ENCODE measurements at places on chromosomes 1 and 21. TPM values are rescaled to one million over a fixed set of nuclear protein-coding genes. Genes with fewer than 3 reads are reported as not detected.

- no peaks in the 10 kb centered on the region for H3K36me3 ChIP-seq
- H3K4me3 ChIP-seq, result no peak overlapping the region
- DNase-seq, result no peak
- no peaks in the 10 kb centered on the region for H3K27me3 ChIP-seq
- H3K4me1 ChIP-seq, result no peaks in the 10 kb centered on the region
Observed at GRCh38 chr1:217889401-217889800, 258.3 kb downstream of the SPATA17 start.

DNA sequence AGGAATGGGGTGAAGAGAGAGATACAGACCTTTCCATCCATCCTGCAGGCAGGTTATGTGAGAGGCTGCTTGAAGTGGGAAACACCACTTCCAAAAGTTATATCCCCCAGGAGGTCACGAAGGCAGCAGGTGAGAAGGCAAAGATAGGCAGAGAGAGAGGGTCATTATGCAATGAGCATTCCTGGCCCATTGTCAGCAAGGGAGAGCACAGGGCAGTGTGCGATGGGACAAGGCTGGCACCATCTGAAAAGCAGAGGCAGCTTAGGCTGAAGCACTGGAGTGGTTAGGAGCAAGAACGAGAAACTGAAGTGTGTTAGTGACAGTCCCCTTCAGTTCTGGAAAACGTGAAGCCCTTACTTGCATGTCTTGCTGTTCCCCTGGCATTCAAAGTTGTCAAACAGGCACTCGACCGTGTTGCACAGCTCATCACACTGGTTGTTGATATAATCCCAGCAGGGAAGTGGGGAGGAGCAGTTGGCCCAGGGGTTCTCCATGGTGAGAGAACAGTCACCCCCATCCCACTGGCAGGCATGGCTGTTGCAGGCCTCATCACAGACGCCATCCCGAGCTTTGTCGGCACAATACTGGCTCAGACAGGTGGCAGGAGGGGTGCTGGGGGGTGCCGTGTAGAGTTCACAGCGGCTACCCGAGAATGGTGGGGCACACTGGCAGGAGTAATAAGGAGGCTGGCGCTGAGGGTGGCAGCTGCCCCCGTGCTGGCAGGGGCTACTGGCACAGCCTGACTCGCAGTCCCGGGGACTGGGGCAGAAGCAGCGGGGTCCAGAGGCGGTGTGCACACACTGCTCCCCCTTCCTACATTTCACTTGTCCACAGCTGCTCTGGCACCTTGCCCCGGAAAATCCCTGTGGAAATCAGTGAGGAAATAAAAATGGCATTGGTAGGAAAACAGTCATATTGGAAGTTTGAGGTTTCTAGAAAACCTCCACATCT, 28.9 kb upstream of the ADAM30 start:
- H3K4me3 ChIP-seq, result no peak overlapping the region
- peaks cover 85% of the 10 kb centered on the region for H3K36me3 ChIP-seq
- no peaks in the 10 kb centered on the region for H3K27me3 ChIP-seq

GRCh38 chr1:227779685-227780084, 35.8 kb upstream of the PRSS38 start:
- no peak for DNase-seq
- H3K27ac ChIP-seq, result no peak overlapping the region
- peaks cover 35% of the 10 kb centered on the region for H3K36me3 ChIP-seq
- no peak overlapping the region for H3K4me3 ChIP-seq

- peaks cover 13% of the 10 kb centered on the region for H3K36me3 ChIP-seq
- H3K4me3 ChIP-seq, result no peak overlapping the region
Observed at GRCh38 chr1:109243221-109243620, 6.1 kb upstream of the CELSR2 start.

SLAMF7 gene
- total RNA-seq, result 1.0 TPM

DNA sequence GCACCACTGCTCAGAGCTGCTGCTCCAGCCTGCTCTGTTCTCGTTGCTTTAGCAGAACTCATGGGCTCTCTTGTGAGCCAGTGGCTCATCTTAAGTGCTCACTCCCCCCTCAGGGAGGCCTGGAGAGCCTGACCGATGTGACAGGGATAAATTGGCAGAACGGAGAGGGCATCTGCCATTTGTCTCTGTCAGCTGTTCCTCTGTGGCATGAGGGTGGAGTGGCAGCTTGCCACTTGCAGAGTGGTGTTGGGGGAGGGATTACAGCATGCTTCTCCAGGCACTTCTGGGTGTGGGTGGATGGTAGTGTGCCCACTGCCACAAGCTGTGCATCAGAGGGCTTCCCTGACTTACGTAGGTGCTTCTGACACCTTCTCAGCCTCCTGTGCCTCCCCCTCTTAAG, 229.5 kb downstream of the PAPPA2 start:
- no peaks in the 10 kb centered on the region for H3K36me3 ChIP-seq
- H3K4me3 ChIP-seq, result no peak overlapping the region

PTCH2 gene
- total RNA-seq, result 0.81 TPM

DNA sequence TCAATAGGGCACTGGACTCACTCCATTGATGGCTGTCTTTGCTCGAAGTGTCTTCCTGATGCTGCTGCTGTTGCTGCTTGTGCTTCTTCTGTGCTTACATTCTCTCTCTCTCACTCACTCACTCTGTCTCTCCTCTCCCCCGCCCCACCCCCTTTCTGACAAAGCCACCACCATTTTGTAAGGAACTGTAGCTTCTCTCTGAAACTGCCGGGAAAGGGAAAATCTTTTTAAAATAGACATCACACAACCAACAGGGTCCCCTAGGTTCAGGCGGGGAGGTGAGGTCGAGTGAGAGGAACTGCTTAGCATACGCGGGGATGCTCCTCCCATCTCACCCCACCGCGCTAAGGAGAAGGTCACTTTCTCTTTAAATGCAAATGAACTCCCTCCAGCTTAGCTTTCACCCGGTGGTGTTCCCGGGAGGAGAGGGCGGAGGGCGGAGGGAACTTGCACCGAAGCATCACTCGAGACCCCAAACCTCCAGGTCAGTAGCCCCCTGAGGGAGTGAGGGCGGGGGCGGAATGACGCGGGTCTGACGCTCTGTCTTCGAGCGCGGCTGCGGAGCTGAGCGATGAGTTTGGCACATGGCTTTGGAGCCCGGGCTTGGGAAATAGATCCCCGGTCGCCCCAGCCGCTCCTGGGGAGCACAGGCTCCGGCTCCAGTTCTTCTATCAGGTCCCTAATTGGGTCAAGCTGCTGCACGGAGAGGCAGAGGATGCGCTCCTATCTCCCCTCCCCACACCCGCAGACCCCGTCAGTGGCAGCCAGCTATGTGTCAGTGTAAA, at the start of gene CCDC28B:
Gene CCDC28B (plus strand): TSS at position 370 of the 785 bp plus-strand sequence. CDS start 1,341 bp downstream, outside the sequence.
- H3K4me1 ChIP-seq, result peaks cover 32% of the 10 kb centered on the region
- no peaks in the 10 kb centered on the region for H3K27me3 ChIP-seq
- H3K36me3 ChIP-seq, result peaks cover 25% of the 10 kb centered on the region
- peak; percentile 86 for DNase-seq
- peak within 1 kb of the TSS; percentile 76 for H3K27ac ChIP-seq
- H3K4me3 ChIP-seq, result peak within 1 kb of the TSS; percentile 63

DNA sequence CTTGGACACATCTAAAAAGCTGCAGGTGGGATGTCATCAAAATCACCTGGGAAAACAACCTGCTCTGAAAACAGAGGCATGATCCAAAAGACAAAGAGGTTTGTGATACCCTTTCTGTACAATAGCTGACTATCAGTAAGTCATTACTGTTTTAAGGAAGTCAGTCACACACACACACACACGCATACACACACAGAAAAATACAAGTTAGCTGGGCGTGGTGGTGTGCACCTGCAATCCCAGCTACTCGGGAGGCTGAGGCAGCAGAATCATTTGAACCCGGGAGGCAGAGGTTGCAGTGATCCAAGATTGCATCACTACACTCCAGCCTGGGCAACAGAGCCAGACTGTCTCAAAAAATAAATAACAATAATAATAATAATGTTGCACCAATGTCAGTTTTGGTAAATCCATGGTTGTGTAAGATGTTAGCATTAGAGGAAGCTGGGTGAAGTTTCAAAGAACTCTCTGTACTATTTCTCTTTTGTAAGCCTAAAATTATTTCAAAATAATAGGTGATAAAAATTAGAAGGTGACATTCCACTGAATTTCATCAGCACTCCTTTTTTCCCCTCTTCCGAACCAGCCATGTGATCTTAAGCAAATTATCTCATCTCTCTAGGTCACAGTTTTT, 9.9 kb upstream of the HLCS start:
- H3K4me1 ChIP-seq, result peaks cover 41% of the 10 kb centered on the region
- no peak overlapping the region for H3K27ac ChIP-seq
- H3K27me3 ChIP-seq, result no peaks in the 10 kb centered on the region

SLAMF1 gene
- total RNA-seq, result 1.9 TPM

- H3K27ac ChIP-seq, result no peak overlapping the region
- H3K4me1 ChIP-seq, result no peaks in the 10 kb centered on the region
- H3K36me3 ChIP-seq, result peaks cover 78% of the 10 kb centered on the region
- H3K27me3 ChIP-seq, result no peaks in the 10 kb centered on the region
Observed at GRCh38 chr1:17419626-17420328, 19.7 kb downstream of the RCC2 start.

DNA sequence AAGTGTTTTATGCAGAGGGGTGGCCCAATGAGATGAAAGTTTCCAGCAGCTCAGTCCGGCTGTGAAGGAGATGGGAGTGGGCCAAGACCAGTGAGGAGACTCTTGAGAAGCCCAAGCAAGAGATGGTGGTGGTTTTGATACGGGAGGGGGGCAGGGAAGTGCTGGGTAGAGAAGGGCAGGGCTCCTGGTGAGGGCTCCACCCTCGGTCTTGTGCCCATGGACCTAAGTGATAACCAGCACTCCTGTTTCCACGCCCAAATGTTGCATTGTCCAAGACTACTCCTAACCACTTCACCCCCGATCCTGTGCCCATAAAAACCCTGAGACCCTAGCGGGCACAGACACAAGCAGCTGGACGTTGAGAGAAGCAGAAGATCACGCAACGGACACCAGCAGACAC, 140.9 kb downstream of the MIS18A start:
- DNase-seq, result no peak
- no peak overlapping the region for H3K27ac ChIP-seq
- H3K36me3 ChIP-seq, result no peaks in the 10 kb centered on the region
- no peaks in the 10 kb centered on the region for H3K27me3 ChIP-seq
- no peak overlapping the region for H3K4me3 ChIP-seq

All from upper lobe of left lung (tissue), 6 donors.